Hippocampal formation (tissue), 2 donors: ENCODE measurements at places on chromosomes 13 and 19.

DNA sequence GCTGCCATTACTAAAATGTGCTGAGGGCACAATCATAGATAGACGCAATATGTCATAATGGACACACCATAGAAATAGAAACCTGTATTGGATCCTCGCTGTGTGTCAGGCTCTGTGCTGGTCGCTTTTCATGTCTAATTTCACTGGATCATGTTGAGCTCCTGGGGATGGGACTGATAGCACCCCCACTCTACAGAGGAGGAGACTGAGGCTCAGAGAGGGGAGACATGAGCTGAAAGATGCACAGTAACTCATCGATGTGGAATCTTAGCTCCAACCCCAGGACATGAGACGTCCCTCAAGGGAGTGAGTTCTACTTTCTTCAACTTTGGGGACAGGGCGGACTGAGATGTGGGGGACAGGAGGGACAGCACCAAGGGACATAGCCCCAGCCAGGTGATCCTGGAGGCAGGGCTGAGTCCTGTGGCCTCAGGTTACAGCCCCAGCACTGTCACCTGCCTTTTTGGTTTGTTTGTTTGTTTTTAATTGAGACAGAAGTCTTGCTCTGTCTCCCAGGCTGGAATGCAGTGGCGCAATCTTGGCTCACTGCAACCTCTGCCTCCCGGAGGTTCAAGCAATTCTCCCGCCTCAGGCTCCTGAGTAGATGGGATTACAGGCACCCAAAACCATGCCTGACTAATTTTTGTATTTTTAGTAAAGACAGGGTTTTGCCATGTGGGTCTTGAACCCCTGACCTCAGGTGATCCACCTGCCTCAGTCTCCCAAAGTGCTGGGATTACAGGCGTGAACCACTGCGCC is 6.6 kb upstream of the GIPC1 start:
- DNase-seq, result no peak

- DNase-seq, result no peak
Measured at GRCh38 chr13:39510316-39510695, 92.7 kb downstream of the LHFPL6 start.

- no peak for DNase-seq
Measured at GRCh38 chr13:46667687-46668281, 114.8 kb downstream of the LRCH1 start.

GRCh38 chr13:113739527-113740285 is 19.3 kb upstream of the TMEM255B start:
- DNase-seq, result no peak

DNA sequence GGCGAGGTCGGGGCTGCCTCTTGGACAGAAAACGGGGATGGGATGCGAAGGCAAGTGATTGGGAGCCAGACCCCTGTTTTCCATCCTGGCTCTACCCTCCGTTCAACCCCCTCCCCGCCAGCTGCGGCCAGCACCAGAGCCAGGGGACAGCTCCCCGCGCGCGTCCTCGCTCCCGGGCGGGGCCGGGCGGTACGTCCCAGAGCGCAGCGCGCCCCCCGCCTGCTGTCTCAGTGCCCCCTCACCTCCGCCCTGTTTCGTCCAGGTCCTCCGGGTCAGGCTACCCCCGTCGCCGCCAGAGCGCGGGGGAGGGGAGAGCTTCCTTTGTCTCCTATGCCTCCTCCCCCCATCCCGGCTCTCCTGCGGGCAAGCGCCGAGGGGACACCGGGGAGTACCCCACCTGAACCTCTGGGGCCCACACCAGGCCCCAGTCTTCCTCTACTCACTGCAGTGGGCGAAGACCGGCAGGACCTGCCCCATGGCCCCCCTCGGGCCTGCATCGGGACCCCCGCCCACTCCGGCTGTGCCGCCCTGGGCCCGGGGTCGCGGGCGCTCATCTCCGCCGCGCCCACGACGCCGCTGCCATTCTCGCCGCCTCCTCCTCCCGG is 396 bp downstream of the RTN2 start:
- no peak for DNase-seq

DNA sequence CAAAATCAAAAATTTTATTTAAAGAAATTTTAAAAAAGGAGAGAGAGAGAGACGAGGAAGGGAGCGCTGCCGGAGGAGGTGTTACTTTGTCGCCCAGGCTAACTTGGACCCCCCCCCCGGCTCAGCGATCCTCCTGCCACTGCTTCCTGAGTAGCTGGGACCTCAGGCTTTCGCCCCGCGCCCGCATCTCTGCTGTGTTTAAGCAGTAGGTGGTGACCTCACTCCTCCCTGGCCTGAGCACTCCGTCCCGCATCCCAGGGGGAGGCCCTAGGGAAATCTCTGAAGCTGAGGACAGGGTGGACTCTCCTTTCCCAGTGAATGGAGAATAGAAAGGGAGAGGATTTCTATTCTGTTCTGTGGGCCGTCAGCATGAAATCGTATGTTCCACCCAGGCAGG is 485 bp upstream of the ZNF845 start:
- no peak for DNase-seq

- DNase-seq, result no peak
Measured at GRCh38 chr13:79533781-79534400, 52.9 kb downstream of the NDFIP2 start.

GRCh38 chr19:55220525-55220924 is 8.0 kb downstream of the TMEM86B start:
- DNase-seq, result no peak

GRCh38 chr13:29581666-29582065 is 13.8 kb downstream of the SLC7A1 start:
- DNase-seq, result no peak

GRCh38 chr13:33341861-33342452 is 56.4 kb upstream of the STARD13 start:
- no peak for DNase-seq

DNA sequence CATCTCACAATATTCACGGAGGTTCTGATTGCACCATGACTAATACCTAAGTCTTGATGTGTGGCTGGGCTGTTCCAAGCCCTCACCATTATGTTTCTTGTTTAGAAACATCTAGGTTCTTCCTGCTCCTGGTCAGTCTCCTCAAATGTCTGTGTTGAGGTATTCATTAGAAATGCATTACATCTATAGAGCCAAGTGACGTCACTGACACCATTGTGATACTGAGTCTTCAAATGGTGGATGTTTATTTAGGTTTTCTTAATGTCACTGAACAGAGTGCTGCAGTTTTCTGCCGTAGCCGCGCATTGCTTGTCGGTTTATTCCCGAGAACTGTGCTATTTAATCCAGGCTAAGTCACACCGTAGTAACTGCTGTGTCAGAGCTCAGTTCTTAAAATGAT is 142.4 kb upstream of the SPACA7 start:
- DNase-seq, result no peak

GRCh38 chr13:34816245-34816884 is 125.7 kb upstream of the NBEA start:
- no peak for DNase-seq

- no peak for DNase-seq
Measured at GRCh38 chr13:32845952-32846950, 170.0 kb upstream of the KL start.

DNA sequence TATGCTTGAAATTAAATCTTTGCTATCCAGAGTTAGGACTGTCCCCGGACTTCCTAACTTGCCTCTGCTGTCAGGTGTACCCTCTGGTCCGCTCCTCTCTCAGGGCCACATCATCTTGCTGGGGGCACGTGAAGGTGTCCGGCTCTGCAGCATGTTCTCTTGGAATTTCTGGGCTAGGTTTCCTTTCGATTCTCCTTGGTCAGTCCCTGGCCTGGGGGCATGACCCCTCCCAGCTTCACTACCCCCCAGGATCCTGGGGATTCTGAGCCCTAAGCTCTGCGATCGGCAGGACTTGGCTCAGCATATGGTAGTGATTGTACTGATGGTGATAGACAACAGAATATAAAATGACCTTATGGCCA is 5.1 kb upstream of the GPI start:
- no peak for DNase-seq

- peak; percentile 54 for DNase-seq
Measured at GRCh38 chr13:48492470-48493065, 40.3 kb downstream of the RCBTB2 start.

DNA sequence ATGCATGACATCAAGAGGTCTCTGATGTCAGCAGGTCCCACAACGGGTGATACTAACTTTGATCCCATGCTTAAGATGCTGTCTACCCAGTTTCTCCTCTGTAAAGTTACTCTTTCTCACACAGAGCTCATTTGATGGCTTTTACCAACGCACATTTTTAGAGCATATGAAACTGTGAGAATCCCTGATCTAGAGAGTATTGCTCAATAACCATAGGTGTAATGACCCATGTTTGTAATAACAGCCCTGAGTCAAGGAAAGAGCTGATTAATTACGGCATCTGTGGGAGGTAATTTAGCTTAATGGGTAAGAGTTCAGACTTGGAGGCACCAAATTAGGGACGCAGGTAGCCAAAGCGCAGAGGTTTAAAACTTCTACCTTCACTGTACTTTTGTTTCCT is 18.0 kb upstream of the IZUMO2 start:
- DNase-seq, result no peak

GRCh38 chr13:35179494-35179893 is 237.4 kb downstream of the NBEA start:
- no peak for DNase-seq

DNA sequence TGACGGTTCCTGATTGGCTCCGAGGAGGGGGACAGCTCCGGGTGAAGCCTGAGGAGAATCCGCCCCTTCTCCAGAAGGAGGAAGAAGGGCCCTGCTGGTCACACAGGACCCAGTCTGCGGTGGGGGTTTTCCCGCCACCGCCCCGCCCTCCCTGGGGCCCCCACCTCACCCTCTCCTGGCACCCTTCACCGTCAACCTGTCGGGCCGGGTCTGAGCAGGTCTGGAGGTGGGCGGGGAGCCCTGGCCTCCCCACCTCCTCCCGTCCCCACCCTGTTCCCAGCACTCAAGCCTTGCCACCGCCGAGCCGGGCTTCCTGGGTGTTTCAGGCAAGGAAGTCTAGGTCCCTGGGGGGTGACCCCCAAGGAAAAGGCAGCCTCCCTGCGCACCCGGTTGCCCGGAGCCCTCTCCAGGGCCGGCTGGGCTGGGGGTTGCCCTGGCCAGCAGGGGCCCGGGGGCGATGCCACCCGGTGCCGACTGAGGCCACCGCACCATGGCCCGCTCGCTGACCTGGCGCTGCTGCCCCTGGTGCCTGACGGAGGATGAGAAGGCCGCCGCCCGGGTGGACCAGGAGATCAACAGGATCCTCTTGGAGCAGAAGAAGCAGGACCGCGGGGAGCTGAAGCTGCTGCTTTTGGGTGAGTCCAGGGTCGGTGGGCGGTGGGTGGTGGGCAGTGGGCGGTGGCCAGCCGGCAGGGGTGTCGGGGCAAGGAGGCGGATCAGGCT is at the start of gene GNA15:
Gene GNA15, plus strand, starts transcription at position 73 of the 723 bp plus-strand sequence. Its CDS starts 418 bp downstream, at position 491.
- DNase-seq, result no peak

DNA sequence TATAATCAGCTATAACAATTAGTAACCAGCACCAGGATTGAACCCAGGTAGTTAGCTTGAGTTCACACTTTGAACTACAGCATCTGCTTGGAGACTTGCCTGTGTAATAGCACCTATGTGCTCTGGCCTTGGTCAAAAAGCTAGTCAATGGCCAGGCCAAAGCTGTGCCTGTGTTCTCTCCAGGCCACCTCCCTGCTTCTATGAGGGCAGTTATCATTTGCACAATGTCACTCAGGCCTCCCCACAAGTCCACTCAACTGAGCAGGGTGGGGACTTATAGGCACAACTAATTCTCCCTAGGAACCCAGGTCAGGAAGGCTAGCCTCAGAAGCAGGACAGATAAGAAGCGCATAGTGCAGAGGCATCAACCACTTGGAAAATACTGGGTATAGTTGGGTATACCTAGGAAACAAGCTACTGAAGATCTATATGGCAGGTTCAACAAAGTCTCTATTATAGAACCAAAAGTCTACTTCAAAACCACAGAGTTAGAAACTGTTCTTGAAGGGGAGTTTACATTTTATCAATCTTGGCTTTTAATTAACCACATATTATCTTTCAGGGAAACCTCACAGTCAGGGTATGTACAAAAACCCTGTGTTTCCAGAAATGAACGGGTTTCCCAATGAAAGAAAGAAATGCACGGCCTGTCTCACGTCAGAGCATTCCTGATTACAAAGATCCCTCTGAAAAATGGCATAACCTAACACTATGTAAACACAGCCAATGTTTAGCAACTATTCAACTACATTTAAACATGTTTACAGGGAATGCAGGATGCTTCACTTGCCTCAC is 140.9 kb downstream of the ABCC4 start:
- no peak for DNase-seq

GRCh38 chr13:110319774-110320509 is 12.9 kb downstream of the COL4A2 start:
- no peak for DNase-seq

DNA sequence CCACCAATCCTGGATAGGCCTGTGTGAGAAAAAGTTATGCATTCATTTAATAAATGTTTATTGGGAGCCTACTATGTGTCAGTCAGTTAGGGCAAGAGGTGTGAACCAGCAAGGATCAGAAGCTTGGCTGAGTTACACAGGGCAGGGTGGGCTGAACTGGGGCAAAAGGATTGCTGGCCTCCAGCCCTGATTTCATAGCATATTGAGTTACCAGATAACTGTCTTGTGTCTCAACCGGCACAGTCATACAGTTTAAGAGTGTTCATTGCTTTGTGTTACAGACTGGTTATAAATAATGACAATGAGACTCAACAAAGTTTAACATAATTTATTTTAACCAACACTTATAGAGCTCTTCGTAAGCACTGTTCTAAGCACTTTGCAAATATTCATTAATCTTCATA is 253.8 kb downstream of the DLEU7 start:
- DNase-seq, result no peak

DNA sequence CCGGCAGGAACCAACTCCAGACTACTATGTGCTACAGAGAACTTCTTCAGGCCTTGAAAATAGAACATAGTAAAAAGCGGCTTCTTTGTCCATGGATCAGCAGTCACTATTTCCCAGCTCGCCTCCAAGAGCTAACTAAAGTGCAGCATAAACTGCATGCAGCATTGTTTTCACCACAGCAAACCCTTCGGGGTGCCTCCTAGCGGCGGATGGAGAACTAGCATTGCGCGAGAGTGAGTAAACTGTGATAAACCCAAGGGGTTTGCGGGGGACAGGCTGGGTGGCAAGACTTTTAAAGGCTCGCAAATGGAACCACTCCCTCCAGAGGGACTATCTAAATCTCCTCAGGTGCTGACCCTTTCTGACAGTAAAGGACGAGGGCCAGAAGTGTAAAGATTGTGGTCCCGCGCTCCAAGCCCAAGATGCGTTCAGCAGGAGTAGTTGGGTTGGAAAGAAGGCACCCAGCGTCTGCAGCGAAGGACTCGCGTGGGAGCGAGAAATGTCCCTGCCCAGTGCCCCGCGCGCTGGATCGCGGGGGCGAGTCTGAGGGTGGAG is 21.5 kb upstream of the SGCG start:
- no peak for DNase-seq

GRCh38 chr13:54449922-54450321 is 1421.3 kb downstream of the OLFM4 start:
- DNase-seq, result no peak

DNA sequence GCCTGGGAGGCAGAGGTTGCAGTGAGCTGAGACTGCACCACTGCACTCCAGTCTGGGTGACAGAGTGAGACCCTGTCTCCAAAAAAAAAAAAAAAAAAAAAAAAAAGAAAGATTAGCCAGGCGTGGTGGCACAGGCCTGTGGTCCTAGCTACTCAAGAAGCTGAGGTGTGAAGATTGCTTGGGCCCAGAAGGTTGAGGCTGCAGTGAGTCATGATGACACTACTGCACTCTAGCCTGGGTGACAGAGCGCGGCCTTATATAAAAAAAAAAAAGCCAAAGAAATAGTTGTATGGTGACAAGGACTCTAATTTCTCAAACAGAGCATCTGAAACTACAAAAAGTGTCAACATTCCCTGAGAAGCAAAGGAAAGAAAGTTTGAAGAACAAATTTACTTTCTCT is 3.4 kb downstream of the PBX4 start:
- DNase-seq, result no peak
